ENCODE measurements at places on chromosomes 4 and X.
A peak's percentile ranks its signal among the peaks of the same experiment; 100 is the strongest.

DNA sequence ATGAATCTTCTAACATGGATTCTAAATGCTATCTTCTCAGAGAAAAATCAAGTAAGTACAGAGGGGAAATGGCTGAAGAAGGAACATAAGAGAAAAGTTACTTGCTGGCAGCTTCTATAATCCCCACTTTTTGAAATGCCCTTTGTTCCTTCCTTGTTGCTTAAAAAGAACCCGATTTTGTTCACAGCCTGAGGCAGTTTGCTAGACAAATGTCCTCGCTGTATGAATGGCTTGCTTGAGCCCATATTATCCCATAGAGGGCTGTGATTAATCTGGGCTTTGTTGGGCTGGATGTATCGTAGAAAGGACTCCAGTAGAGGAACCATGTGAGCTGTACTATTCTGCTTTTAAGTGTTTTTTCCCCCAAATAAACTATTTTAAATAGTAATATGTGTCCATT lies 134.3 kb upstream of the FGF13 start:
- no peak for DNase-seq

DNA sequence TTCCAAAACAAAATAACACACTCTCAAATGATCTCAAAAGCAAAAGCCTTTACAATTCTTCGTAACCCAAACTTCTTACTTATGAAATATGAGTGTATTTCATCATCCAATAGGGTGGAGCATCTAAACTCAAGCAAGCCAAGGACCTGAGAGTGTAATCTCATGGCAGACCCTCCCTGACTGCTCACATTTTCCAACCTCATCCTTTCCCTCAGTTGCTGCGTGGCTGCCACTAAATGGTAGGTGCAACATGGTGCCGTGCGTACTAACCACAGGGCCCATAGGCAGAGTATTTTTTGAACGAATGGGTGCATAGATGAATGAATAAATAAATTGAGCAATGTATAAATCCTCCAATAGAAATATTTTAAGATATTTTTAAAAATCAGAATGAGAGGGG lies 45.4 kb downstream of the TTC29 start:
- no peak for DNase-seq

- DNase-seq: no peak
Measured at GRCh38 chr4:156638334-156638733, 333.3 kb downstream of the PDGFC start.

DNA sequence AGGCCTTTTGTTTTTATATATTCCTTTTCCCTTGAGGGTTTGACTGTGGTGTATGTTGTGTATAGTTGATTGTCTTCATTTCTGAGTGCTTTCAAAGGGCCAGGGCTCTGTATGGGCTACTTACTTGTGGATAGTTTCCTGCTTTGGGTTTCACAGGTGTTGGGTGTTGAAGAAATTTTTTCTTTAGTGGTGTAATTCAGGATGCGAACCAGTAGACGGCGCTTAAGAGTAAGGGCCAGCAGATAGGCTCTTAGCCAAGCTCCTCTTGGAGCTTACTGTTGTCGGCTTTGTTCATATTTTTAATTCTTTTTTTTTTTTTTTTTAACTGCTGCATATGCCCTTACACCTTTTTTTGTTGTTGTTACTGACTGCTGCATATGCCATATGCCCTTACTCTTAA lies 276.3 kb upstream of the GALNT7 start:
- DNase-seq: no peak

- peak; percentile 63 for DNase-seq
Measured at GRCh38 chr4:150209140-150209829, 131.0 kb downstream of the DCLK2 start.

All from right forelimb (tissue), 1 donor.